ENCODE measurements at places on chromosomes 5 and 9.

DNA sequence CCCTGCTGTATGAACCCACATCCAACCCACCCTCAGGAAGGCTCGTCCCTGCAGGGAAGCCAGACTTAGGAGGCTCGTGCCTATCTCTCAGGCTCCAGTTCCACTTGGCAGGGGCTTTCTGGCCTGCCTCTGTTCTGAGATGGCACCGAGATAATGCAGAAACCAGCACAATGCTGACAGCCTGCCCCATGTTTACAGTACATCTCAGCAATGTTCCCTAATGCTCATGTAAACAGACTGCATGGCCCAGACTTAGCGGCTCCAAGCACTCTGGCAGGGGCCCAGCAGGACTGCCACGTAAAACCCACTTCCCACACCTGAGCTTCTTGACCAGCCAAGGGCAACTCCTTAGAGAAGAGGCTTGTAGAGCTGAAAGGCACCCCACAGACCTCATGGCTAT is 499.5 kb upstream of the BRINP1 start:
- no peak for DNase-seq

DNA sequence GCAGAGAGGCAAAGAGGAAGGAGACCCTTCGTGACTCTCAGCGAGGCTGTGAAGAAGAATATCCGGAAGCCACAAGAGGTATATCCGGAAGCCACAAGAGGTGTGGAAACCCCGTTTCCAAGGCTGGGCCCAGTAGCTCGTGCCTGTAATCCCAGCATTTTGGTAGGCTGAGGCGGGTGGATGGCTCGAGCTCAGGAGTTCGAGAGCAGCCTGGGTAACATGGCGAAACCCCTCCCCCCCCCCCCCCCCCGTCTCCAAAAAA is 612 bp upstream of the BBLN start:
- no peak for DNase-seq

DNA sequence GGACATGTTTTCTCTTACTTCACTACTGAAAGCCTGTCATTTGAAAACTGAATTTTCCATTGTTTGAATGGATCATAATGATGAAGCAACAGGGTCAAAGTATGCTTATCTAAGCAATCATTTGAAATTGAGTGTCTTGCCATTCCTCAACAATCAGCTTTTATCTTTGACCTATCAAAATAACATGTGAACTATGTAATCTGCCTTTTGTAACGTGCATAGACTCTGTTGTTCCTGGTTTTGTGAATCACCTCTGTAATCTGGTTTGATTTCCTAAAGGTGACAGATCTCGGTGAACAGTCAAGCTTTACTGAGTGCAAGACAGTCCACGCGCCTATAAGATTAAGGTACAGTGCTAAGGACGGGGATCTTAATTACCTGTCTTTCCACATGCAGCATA is 3.3 kb downstream of the MEF2C start:
- DNase-seq, result no peak

- no peak for DNase-seq
Observed at GRCh38 chr9:19976226-19976625, 187.4 kb upstream of the SLC24A2 start.

DNA sequence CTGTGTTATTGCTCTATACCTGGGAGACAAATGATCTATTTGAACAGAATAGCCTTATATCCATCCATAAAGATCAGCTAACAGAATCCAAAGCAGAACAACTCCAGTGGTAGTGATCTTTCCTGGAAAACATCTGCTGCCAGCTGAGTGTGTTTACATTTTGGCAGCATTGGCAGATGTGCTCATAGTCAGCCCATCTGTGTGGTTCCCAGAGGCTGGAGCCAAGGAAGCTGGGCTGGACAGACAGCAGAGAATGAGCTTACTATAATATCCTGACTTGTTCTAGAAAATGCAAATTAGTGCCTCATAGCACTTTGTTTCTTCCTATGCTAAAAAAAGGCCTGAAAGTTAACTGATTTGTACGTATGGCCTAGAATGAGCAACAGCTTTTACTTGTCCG is 99.7 kb downstream of the ST8SIA4 start:
- no peak for DNase-seq

GRCh38 chr5:78574731-78575161 is 73.8 kb downstream of the LHFPL2 start:
- DNase-seq, result no peak

DNA sequence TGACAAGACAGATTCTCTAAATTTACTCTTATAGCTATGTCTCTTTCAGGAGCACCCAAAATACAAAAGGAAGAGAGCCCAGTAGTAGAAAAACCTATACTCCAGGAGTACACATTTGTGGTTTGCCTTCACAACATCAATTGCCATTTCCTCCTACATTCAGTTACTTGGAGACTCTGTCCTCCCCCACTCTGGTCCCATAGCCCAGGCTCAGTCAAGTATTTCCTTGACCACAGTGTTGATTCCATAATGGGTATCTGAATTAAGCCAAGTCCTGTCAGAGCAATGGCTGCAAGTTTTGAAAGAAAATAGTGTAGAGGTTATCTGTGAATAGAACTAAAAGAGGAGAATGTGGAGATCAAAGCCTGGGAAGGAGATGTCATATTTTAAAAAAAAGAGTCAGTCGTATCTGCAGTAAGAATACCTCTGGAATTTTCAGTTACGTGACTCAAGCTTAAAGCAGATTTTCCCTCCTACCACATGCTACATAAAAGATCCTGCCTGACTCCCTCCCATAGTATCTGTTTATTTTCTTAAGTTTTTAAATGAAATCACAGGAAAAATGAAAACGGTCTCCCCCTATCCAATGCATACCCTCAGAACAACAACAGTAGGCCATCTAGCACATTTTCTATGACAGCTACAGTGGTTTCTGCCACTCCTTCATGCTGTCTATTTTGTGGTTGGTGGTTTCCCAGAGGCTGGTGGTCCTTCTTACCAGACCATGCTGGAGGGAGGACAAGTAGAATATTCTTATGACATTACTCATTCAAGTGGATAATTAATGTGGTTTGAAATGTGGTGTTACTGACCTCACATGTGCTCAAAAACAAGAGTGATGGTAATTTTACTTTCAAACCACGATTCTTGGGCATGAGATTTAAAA is 249.7 kb upstream of the TMEM161B start:
- DNase-seq, result no peak

DNA sequence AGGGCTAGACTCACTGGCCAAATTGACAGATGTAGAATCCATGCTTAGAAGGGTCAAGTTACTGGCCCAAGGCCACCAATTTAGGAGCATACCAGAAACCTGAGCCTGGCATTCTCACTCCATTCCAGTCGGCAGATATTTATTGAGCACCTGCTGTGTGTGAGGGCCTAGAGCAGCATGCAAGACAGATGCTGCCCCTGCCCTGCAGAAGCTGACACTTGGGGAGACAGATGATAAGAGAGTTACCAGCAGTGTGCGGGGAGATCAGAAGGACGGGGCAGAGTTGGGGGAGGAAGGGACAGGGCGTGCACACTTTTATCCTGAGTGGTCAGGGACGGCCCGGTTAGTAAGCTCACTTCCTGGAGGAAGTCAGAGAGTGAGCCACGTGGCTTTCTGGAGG is 111.5 kb upstream of the RAPGEF1 start:
- no peak for DNase-seq

- no peak for DNase-seq
Observed at GRCh38 chr5:78627766-78628165, 20.8 kb downstream of the LHFPL2 start.

DNA sequence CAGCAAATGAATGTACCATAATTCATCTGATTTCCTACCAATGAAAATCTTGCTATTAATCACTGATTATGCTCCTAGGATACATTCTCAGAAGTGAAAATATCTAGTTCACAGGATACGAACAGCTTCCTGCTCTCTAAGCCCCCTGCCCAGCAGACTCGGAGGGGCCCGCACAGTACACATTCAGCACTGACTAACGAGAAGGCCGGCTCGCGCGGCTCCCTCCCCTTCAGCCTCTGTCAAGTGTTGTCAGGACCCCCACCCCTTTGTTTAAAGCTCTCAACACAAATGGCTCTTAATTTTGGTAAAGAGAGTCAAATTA is 82.0 kb downstream of the PRRT1B start:
- no peak for DNase-seq

DNA sequence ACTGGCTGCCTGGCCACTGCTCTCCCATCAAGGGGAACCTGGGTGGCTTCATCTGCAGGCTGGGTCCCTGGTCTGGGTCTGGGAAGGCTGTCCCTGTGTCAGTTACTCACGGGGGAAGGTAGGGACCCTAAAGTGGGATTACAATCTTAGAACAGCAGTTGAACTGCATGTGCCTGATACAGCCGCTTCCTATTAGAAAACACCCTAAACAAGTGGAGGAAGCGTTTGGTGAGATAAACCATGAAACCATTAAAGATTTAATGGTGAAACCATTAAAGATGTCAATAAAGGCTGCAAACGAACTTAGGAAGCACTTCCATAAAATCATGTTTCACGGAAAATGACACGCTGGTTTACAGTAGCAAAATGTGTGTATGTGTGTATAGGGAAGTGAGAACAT is 2.5 kb upstream of the GFI1B start:
- DNase-seq, result no peak

DNA sequence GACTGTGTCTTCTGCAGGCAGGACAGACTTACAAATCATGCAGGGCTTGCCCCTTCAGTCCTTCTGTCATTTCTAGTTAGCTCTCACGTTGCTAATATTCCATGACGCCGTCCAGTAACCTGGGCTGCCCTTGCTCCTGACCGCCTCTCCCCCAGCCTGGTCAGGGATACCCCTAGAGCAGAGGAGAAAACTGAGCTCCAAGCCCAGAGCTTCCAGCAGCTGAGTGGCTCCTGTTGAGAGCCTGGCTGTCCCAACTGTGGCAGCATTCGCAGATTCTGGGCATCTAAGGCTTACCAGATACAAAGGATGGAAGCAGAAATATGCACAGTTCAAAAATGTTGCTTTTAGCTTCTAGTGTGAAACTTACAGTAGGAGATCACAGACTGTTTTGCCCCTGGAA is 185.2 kb downstream of the CD180 start:
- no peak for DNase-seq

DNA sequence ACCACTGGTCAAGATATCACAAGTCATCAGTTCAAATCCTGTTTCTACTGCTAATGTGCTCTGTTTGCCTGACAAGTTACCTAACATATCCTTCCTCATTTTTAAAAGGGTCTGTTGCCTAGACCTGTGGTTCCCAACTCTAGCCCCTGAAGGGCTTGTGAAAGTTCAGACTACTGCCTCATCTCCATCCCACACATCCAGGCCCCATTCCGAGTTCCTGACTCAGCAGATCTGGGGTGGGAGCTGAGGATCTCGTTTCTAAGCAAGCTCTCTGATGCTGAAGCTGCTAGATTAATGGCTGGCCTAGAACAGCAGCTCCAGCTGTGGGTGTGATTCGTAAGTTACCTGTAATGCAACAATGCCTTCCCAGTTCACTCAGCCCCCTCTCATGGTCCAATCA is 32.5 kb downstream of the S1PR3 start:
- DNase-seq, result no peak

- no peak for DNase-seq
Observed at GRCh38 chr5:528629-529511, 4.6 kb upstream of the SLC9A3 start.

DNA sequence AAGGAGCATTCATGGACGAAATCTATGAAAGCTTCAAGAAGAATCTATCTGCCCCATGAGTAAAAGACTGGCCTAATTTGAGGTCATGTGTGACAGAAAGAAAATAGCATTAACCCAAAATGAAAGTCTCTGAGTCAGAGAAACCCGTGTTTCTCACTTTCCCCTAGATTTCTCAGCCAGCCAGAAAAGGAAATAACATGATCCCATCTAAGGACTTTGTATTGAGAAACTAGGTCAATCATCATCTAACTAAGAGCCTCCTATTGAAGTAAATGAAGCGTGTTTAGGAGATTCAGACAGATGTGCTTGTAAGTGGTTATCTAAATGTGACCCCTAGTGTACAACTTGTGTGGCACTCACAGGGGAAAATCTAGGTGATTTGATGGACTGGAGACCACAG is 77.3 kb upstream of the ZNF366 start:
- DNase-seq, result no peak

- no peak for DNase-seq
Observed at GRCh38 chr5:174726916-174727793, 2.8 kb downstream of the MSX2 start.

DNA sequence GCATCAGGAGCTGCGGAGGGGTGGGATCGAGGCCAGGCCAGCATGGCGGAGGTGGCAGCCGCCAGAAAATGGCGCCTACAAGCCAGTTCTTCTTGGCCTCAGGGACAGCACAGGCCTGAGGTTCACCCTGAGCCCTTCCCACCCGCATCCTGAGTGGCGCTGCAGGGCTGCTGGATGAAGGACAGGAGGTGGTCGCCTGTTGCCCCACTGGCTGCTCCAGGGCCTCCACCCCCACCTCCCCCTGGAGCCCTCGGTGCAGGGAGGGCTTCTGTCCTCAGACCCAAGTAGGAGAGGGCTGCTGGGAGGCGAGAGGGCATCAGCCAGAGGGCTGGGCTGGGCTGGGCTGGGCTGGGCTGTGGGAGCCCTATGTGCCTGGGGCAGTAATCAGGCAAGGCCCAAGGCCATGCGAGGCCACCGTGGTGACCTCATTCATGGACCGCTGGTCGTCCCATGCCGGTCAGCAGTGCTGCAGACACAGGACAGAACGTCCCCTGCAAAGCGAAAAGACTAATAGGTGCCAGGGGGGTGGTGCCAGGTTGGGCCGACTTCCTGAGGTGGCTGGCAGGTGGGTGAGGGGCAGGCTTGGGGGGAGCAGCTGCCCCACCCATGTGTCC is 13.8 kb downstream of the GPSM1 start:
- no peak for DNase-seq

- DNase-seq, result no peak
Observed at GRCh38 chr5:142545650-142546322, 140.1 kb downstream of the FGF1 start.

DNA sequence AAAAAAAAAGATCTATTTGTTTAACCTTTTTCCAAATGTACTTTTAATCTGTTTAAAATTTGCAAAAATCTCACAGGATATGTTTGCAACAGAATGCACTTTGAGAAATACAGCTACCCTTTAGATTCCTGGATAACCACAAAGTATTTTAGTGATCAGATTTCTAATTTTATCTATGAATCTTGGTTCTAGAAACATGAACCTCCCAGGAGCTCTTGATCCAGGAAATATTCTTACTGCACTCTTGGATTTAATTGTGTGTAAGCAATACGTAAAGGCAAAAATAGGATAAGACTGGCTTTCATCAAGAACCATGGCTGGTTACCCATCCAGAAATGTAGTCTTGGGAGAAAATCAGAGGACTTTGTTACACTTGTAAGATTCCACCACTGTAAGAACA is 1581.8 kb upstream of the WWC1 start:
- DNase-seq, result no peak

DNA sequence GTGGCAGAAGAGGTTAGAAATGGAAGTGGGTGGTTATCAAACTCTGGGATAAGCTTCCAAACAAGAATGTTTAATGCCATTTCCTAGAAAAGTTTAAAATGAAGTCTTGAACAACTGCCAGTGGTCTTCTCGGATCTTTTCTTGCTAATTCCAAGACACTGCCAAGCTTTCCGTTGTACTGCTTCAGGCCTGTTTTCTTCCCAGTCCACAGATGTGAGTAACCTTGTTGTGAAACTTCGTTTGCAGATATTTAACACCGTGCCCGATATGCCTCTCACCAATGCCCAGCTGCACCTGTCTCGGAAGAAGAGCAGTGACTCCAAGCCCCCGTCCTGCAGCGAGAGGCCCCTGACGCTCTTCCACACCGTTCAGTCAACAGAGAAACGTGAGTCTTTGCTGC is 269.8 kb downstream of the NR3C1 start:
- no peak for DNase-seq

Data from iPS DF 19.7 (cell line).